ENCODE measurements at places on chromosomes 6 and 20. TPM values are rescaled to one million over a fixed set of nuclear protein-coding genes. Genes with fewer than 3 reads are reported as not detected.

LGSN gene
- not detected for total RNA-seq

AVP gene
- total RNA-seq: not detected

CDH4 gene
- not detected for total RNA-seq

SCGN gene
- not detected for total RNA-seq

RNF39 gene
- total RNA-seq: not detected

EHMT2 gene
- total RNA-seq: 53.2 TPM

CNKSR3 gene
- 0.31 TPM for total RNA-seq

C6orf15 gene
- not detected for total RNA-seq

HS3ST5 gene
- total RNA-seq: not detected

SYNDIG1 gene
- total RNA-seq: not detected

ADAM33 gene
- not detected for total RNA-seq

MEP1A gene
- total RNA-seq: not detected

PBOV1 gene
- total RNA-seq: not detected

TAGAP gene
- total RNA-seq: 28.8 TPM

PARD6B gene
- 4.7 TPM for total RNA-seq

MPIG6B gene
- not detected for total RNA-seq

PGC gene
- total RNA-seq: 0.26 TPM

OR2H1 gene
- total RNA-seq: not detected

BIRC7 gene
- total RNA-seq: not detected

SMIM28 gene
- not detected for total RNA-seq

PIGU gene
- total RNA-seq: 22.0 TPM

SPATA25 gene
- total RNA-seq: 2.4 TPM

PRRT1 gene
- total RNA-seq: 0.15 TPM

HRH3 gene
- total RNA-seq: not detected

SLC24A3 gene
- not detected for total RNA-seq

RGS19 gene
- 47.1 TPM for total RNA-seq

STXBP5 gene
- 13.2 TPM for total RNA-seq

MEI4 gene
- total RNA-seq: not detected

CTSA gene
- total RNA-seq: 41.5 TPM

PI16 gene
- not detected for total RNA-seq

TOX2 gene
- 40.6 TPM for total RNA-seq

DEFB116 gene
- total RNA-seq: not detected

Measured in GM12878 (cell line).